ENCODE measurements at places on chromosomes 2 and 18. TPM values are rescaled to one million over a fixed set of nuclear protein-coding genes. Genes with fewer than 3 reads are reported as not detected.

DNA sequence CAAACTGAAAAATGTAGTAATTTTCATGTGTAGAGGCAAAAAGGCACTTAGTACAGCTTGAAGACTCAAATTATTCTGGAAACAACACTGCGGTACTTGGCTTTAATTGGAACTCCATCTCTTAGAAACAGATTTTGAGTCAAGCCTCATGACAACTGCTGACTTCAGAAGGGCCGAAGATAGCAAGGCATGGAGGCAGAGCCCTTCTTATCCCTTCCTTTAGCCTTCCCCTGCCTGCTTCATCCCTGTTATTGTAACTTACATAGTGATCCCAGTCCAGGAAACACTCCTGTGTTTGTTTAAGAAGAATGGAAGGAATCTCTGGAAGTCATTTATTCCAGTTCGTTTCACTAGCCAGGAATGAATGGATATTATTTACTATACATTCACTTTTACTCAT lies 110.9 kb upstream of the FAM98A start:
- no peak for DNase-seq

- DNase-seq = no peak
These were observed 29.3 kb upstream of the FOXI3 start for GRCh38 chr2:88481691-88482336.

- DNase-seq = peak; percentile 2
These were observed 786.6 kb upstream of the RAB6C start for GRCh38 chr2:129192841-129193253.

DNA sequence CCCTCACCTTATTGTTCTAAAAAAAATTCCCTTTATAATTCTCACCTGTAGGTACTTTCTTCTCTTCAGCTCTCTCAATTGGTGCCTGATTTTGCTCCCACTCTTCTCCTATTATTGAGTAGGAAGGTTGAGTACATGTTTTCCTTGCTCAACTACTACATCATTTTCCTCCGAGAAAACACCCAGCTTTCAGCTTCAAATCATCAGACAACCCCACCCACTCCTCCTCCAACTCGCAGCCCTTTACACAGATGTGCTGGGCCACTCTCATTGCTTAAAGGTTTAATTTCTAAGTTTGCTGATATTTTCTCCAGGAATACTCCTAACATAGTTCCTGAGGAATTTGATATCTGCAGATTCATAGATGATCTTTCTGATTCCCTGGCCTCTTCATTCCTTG lies 734.4 kb upstream of the ZEB2 start:
- DNase-seq = no peak

- no peak for DNase-seq
These were observed 79.5 kb upstream of the ODC1 start for GRCh38 chr2:10527585-10527984.

- DNase-seq = no peak
These were observed 29.2 kb upstream of the ATP6V1B1 start for GRCh38 chr2:70906439-70907005.

GRCh38 chr2:236876642-236877041 lies 209.0 kb upstream of the COPS8 start:
- no peak for DNase-seq

DNA sequence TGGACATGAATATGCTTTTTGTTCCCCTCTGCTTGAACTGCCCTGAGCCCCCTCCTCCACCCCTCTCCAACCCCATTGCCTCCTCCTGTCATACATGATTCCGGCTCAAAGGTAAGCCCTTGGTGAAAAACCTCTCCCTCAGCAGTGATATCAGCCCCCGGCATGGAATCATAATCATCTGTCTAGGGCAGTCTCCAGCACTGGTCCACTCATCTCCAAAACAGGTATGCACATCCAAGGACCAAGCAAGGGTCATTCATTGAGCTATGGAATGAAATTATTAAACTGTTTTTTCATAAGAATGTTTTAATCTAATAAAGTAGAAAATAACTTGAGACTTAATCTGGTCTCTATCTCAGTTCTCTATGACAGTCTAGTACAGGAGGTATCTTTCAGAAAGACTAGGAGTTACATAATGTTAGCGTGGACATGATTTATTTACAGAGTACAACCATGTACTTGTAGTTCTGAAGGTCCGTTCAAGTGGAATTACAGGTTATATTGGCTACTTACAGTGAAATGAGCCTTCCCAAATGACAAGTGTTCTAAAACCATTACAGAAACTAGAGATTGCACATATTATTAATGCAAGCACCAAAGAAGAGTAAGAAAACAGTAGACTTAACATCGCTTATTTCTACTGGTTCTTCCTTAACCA lies 75.2 kb downstream of the ACVR1 start:
- DNase-seq = no peak

DNA sequence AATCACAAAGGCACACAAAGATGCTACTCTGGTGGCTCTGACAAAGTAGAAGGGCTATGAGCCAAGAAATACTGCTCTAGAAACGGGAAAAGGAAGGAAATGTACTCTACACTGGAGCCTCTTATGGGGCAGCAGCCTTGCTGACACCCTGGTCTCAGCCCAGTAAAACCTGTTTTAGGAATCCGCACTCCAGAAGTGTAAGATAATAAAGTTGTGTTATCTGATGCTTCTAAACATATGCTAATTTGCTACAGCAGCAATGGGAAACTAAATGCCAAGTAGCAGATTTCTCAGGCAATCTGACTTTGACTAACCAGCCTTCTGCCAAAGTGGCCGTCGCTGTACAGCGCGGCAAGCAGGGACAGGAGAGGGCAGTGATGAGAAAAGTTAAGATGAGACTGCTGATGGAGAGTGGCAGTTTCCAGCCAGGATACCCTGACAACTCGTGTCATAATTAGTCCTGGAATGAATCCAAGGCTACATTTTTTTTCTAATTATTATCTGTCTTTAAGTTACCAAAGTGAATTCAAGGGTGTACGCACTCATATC lies 99.0 kb downstream of the NETO1 start:
- DNase-seq = no peak

DNA sequence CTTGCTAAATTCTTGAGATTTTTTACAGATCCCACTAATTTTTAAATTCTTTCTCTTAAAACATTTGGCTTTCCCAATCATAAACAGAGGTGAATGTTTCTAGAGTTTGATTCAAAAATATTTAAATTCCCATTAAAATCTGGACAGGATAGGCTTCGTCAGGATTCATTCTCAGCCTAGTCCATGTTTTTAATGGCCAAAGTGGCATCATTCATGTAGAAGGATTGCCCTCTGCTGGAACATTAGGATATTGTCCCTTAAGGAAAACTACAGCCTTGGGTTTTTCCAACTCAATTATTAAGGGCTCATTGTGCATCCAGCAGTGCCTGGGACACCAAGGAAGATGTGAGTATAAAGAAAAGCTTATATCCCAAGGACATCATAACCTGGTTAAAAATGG lies 71.7 kb downstream of the TPGS2 start:
- peak; percentile 30 for DNase-seq

DNA sequence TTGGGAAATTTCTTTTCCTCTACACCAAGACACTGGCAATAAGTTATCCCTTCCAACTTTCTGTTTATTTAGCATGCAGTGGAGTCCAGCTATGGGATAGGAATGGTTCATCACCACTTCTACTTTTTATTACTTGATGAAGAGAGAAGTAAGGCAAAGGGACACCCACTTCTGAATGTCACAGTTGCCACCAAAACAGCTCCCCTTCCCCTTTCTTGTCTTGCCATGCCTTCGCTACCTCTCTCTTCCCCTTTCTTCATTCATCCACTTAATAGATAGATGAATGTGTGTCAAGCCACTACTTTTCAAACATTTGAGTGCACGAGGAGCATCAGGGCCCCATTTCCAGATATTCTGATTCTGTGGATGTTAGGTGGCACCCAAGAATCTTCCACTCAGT lies 59.6 kb downstream of the KCTD18 start:
- DNase-seq = no peak

DNA sequence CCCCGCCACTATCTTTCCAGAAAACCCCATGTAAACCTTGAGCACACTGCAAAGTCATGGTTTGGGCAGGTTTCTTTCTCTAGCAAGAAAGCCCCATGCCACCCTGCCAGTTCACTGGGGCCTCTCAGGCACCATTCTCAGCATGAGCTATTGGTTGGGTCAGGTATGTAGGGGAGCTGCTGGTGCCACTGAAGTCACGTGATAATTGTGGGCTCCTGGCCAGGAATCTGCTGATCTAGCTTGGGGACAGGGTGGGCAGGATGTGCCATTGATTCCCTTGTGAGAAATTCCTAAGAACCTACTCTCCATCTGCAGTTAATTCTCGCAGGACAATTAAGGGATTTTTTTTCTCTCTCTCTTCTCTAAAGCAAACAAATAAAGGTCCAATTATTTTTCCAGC lies 26.5 kb upstream of the HNMT start:
- no peak for DNase-seq

DNA sequence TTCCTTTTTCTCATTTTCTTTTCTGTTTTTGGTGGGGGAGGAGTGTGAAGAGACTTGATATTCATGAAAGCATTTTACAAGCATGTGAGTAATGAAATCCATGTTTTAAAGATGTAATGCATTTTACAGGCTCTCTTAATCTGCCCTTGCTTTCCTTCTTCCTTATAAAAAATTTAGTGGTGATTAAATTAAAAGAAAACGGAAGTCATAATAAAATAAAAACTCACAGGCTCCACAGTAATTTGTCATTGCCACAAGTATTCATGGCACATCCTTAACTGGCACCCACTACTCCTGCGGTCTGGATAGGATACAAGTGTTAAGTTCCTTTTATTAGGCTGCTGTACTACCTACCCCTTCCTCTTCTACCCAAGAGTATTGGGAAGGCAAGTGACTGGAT lies 241.2 kb downstream of the SLC4A3 start:
- no peak for DNase-seq

The TRIM43 gene
- total RNA-seq = not detected

The CLEC4F gene
- total RNA-seq = not detected

The DNAH7 gene
- total RNA-seq = not detected

All from Caki2 (cell line).